ENCODE measurements at places on chromosomes 1 and 21. TPM values are rescaled to one million over a fixed set of nuclear protein-coding genes. Genes with fewer than 3 reads are reported as not detected.

DNA sequence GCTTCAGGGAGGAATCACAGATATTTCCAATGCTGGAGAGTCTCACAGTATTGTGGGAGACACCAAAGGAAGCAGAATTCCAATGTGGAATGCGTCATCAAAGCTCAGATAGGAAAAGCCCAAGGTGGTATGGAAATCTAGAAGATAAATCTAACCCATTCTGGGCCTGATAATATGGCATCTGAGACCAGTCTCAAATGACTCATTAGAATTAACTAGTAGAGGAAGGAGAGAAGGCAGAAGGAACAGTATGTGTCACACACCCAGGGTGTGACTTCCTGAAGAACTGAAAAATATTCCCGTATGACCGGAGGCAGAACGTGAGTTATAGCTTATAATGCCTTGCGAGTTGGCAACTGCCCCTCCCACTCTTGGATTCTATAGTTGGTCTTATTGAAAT, 499.2 kb downstream of the PLPP3 start:
- no peak for DNase-seq

DNA sequence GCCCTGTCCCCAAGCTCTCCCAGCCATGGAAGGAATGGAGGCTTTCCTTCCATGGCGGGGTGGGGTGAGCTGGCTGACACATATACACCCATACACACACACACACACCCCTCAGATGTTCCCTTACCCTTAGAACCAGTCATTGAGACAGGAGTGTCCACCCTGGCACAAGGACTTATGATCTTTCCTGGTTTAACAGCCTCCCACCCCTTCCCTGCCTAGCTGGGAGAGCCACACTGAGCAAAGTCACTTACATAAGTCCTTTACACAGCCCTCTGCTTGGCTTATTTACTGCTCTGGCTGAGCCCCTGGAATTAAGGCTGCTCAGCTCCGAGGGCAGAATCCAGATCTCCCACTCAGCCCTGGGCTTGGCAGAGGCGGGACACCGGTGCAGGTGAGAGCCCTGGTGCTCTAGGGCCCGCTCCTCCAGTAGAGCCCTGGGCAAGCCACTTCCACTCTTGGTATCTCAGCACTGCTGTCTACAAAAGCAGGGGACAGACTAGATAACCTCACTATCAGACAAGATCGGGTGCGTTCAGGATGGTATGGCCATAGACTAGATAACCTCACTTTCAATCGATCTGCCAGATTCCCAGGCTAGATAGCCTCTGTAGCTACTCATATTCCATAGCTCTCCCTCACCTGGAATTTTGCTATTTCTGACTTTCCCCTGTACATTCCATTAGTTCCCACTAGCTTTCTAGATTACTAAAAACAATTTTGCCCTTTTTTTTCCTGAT, 16.7 kb downstream of the SLC6A9 start:
- DNase-seq = no peak

GRCh38 chr1:8146257-8146855, 120.2 kb upstream of the ERRFI1 start:
- DNase-seq = no peak

DNA sequence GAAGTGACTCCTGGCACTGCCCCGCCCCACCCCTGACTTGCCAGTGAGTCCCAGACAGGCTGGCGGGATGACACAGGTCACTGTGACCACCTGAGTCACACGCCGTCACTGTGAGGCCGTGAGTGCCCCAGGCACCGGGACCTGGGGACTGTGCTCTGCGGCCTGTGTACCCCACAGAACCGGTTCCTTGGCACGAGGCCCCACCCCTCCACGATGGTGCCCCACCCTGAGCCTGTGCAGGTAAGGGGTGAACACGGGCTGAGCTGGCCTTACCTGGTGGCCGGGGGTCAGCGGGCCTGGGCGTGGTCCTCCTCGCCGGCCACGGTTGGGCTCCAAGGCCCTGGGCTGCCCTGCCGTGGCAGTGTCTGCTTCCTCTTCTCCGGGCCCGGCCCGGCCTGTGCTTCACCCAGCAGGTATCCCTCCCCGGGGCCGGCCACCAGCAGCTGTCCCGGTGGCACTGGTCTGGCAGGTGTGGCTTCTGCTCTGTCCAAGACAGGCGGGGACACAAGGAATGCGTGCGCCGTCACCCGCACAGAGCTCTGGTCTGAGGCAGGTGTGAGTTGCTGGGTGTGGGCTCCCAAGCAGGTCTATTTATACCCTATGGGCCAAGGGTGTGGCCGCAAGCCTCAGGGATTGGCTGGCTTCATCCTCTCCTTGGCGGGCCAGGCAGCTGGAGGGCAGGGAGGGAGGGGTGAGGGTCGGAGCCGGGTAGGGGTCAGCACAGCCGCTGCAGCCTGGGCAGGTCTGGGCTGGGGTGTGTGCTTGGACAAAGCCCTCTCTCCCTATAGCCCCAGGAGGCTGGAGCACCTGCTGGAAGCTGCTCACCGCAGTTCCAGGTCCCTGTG, at the start of gene RNF223:
Gene RNF223 (minus strand): TSS at position 564 of the 845 bp plus-strand sequence. CDS start 1,740 bp downstream, outside the sequence.
- DNase-seq = no peak

DNA sequence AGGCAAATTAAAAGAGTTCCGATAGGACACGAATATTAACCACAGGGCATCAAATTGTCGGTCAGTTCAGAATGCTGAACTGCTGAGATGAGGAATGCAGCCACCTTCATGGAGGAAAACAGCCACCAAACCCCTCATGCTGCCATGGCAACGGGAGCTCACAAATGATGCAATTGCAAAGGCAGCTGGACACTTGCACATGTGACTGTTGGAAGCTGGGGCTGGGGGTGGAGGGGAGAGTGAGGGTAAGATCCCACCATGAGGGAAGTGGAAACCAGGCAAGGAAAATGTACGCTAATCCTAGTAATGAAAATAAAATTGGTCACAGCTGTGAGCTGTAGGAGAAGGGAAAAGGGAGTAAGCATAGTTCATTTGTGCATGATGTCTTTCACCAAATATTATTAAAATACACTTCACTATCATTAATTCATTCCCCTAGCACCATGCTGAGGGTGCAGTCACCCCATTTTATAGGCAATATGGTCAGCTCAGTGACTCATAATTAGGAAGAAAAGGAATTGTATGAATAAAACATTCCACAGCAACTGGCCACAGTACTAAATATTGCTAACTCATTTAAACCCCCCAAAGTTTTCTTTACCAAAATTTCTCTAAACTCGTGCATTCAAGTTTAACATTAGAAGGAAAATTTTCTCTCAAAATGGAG, 15.3 kb downstream of the BECN2 start:
- DNase-seq = peak; percentile 66

GRCh38 chr1:54606096-54606989, 17.0 kb downstream of the FAM151A start:
- DNase-seq = no peak

DNA sequence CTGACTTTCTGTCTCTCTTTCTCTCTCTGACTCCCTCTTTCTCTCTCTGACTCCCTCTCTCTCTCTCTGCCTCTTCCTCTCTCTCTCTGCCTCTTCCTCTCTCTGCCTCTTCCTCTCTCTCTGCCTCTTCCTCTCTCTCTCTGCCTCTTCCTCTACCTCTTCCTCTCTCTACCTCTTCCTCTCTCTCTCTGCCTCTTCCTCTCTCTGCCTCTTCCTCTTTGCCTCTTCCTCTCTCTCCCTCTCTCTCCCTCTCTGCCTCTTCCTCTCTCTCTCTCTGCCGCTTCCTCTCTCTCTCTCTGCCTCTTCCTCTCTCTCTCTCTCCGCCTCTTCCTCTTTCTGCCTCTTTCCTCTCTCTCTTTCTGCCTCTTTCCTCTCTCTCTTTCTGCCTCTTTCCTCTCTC, 18.6 kb upstream of the ANKRD45 start:
- DNase-seq = no peak

DNA sequence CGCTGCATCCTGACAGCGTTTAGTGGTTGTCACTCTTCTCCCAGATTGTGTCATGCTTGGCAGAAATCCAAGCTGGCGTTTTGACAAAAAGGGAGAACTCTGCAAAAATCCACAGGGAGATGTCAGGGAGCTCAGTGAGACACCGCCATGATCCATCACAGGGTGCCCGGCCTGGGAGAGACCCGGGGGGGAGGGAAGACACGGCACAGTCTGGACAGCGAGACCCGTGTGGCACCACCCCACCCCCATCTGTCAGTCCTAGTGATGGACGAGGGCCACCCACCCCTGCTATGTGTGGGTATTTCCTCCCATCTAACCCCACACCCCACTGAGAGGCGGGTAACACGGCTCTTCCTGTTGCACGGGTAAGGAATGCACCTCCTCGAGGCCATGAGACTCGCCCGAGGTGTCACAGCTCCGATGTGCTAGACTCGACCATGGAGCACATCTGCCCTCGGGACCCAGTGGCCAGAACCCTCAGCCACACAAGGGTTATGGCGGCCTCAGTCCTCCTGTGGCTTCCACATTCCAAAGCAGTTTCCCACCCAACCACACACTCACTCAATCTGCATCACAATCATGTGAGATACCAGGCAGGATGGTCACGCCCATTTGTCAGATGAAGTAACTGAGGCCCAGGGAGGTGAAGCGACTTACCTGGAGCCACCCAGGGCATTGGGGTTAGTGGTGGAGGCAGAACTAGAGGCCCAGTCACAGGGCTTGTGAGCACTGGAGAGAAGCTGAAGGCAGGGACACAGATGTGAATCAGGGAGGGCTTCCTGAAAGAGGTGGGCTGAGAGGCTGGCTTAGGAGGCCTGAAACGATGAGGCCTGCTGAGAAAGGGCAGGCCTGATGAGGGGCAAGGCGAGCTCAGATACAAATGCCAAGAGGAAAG, 688.5 kb downstream of the MATN1 start:
- DNase-seq = peak; percentile 9

- DNase-seq = peak; percentile 5
These were observed 134.5 kb upstream of the PKN2 start for GRCh38 chr1:88549536-88549935.

GRCh38 chr1:42170779-42171621, 6.5 kb upstream of the GUCA2A start:
- no peak for DNase-seq

GRCh38 chr1:8733484-8733883, 84.0 kb downstream of the RERE start:
- no peak for DNase-seq

DNA sequence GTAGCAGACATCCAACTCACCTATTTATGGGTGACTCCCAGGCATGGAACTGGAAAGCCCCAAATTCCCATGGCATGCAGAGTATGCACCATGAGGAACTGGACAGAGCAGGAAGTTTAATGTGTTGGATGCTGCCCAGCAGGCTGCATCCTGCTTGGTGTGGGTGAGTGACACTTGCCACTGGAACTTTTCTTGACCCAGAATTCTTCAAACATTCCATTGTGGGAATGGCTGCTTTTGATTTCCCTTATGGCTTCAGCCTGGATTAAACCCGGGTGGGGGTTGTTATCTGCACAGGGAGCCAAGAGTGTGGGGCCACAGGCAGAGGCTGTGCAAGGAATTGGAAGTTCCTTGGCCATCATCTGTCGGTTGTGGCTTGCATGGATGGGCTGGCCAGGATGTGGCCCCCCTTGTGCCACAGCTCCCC, 26.9 kb upstream of the BACE2 start:
- DNase-seq = no peak

- no peak for DNase-seq
These were observed 296.0 kb upstream of the PTBP2 start for GRCh38 chr1:96425382-96426129.

DNA sequence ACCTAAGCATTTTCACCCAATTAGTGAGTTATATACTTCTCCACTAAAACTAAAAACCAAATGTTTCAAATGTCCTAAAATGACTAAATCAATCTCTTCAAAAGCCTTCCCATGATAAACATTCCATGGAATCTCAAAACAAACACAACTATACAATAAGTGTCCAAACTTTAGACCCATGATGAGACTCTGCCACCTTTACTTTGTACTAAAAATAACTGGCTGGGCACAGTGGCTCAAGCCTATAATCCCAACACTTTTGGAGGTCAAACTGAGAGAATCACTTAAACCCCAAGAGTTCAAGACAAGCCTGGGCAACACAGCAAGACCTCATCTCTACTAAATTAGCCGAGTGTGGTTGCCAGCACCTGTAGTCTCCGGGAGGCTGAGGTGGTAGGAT, 87.4 kb downstream of the EIF4G3 start:
- no peak for DNase-seq

GRCh38 chr21:45788198-45788597, 144.7 kb downstream of the PCBP3 start:
- no peak for DNase-seq

Gene LYPD8
- polyA plus RNA-seq = not detected

Gene ACTL8
- not detected for polyA plus RNA-seq

Gene YARS1
- 40.4 TPM for polyA plus RNA-seq

Gene SH3GLB1
- polyA plus RNA-seq = 167 TPM

Gene KIAA1614
- 16.8 TPM for polyA plus RNA-seq

Gene DDR2
- polyA plus RNA-seq = 34.6 TPM

Gene NUDT4B
- not detected for polyA plus RNA-seq

Gene USP21
- polyA plus RNA-seq = 28.6 TPM

Gene WNT2B
- 4.0 TPM for polyA plus RNA-seq

Gene TBX15
- polyA plus RNA-seq = 61.2 TPM
